ENCODE measurements at places on chromosomes 5 and 9. TPM values are rescaled to one million over a fixed set of nuclear protein-coding genes. Genes with fewer than 3 reads are reported as not detected.

DNA sequence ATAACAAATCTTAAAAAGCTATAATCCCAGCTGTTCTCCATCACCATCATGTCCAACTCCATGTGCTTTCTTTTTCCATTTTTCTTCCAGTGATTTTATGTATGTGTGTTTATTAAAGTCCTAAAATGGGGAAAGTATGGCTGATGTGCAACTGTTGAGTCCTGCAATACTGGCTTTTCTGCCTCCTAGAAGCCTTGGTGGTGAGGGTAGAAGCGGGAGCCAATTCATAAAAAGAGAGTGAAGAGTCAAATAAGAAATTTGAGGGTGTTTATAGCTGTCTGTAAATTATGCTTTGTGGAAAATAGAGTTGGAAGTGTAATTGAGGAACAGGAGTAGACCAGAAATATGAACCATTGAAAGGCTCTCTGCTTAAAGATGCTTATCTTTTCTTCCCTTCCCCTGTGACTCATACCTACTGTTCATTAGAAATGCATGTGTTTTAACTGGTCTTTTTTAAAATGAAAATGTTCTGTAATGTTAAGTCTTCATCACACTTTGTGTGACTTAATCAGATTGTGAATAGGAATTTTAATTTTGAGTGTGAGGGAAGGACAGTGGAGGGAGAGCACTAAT is 80.1 kb downstream of the ZCCHC7 start:
- DNase-seq, result peak; percentile 42

DNA sequence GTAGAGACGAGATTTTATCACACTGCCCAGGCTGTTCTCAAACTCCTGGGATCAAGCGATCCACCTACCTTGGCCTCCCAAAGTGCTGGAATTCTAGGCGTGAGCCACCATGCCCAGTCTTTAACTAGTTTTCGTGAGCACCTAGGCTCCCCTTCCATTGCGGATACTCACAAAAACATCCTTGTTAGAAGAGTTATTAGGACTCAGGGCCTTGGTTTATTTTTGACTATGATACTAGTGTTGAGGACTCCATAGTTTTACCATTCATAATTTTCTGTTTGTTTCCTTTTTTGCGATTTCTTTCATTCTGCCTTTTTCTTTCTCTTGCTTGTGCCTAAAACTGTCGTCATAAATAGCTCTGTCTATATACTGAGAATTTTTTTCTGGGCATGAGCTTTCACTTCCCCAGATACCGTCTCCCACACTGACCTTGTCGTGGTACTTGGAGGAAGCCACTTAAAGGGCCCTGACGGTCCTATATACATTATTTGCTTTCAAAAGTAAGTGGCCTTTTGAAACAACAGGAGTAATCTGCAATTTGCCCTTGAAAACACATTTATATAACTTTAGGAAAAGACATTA is 5.2 kb downstream of the F2R start:
- DNase-seq, result no peak

DNA sequence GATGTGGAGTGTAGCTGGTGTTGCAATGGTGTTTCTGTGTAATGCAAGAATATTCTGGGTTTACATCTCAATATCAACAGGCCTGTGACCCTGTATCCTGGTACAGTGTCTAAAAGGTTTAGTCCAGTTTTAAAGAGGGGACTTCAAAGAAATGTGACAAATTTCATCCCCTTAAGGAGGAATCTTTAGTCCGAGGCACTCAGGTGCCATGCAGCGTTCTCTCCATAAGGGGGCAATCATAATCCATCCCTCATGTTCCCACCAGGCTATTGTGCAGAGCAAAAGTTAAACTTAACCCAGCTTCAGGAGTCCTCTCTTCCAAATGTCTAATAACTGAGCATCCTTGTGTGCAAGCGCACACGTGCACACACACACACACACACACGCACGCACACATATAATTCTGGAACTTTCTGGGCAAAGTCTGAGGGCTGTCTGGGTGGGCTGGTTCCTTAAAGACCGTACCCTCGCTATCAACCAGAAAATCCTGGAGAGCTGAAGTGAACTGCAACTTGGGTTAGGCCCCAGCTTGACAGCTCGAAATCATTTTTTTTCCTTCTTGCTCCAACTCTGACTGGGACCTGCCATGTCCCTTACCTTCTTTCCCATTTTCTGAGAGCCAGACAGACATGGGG is 46.0 kb downstream of the CRB2 start:
- DNase-seq, result peak; percentile 32

GRCh38 chr9:130837002-130837511 is 2.0 kb downstream of the ABL1 start:
- DNase-seq, result no peak

GRCh38 chr5:159518371-159518770 is 188.1 kb upstream of the IL12B start:
- peak; percentile 39 for DNase-seq

DNA sequence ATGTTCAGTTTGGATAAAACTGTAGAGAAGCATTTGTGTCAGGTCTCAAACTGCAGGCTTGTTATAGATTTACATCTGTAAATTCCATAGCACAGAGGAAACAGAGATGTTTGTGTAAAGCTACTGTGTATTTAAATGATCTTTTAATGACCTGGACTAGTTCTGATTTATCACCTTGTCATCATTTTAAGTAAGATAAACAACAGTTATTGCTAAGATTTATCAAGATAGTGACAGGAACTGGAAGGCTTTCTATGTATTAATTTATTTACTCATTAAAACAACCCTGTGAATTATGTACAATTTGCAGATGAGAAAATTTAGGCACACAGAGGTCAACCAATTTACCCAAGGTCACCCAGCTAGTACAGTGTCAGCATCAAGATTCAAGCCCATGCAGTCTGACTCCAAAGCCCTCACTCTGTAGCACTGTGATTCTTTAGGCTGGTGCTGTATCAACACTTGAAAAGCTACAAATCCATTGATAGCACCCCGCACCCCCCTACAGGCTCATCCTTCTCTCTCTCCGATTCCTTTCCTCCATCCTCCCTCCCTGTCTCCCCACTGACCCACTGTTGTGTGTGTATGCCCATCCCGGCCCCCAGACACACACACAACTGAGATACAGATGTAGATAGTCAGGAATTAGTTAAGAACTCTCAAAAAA is 184.5 kb downstream of the FBN2 start:
- no peak for DNase-seq

Gene MTREX
- total RNA-seq, result 94.5 TPM

Gene ANKRD18A
- 1.6 TPM for total RNA-seq

Measured in bronchial epithelial cell (primary cell).